ENCODE measurements at places on chromosomes 1 and 21.
A peak's percentile ranks its signal among the peaks of the same experiment; 100 is the strongest.

GRCh38 chr1:219038398-219038797 lies 135.3 kb upstream of the LYPLAL1 start:
- DNase-seq: no peak

DNA sequence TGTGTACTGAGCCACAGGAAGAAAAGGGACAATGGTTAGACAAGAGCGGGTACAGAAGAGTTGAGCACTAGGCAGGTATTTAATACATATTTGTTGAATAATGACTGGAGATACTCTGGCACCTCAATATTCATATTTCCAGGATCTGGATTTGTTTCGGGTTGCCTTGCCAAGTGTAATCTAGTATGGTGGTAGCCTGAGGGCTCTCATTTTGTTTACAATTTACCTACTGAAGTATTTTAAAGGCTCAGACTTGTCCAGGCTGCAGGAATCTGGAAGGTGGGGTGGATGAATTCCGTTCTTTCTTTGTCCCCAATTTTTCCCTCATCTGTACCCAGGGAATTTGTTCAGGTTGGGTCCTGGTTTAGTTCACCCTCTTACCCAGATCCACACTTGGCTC lies 95.0 kb downstream of the CACHD1 start:
- no peak for DNase-seq

DNA sequence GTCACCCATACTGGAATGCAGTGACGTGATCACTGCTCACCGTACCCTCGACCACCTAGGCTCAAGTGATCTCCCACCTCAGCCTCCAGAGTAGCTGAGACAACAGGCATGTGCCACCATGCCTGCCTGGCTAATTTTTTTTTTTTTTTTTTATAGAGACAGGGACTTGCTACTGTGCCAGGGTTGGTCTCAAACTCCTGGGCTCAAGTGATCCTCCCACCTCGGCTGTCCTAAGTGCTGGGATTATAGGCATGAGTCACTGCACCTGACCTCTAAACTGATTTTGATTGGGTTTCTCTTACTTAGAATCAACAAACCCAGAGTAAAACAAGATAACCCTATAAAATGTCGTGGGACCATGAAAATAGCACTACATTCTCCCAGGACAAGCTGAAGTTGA lies 112.0 kb downstream of the UBE2U start:
- DNase-seq: no peak

DNA sequence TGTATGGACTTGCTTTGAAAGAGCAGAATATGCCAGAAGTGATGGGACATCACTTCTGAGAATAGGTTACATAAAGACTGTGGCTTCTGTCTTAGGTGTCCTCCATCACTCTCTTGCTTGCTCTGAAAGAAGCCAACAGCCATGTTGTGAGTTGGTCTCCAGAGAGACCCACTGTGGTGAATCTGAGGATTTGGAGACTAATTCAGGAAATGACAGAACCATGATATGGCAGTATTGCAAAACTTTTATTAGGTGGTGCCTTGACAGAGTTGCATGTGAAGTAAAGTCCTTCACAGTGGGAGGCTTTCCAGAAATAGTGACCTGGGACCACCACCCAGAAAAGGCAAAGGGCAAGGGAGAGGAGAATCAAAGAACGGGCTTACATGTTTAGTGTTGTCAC lies 628.6 kb downstream of the KCNT2 start:
- DNase-seq: no peak

DNA sequence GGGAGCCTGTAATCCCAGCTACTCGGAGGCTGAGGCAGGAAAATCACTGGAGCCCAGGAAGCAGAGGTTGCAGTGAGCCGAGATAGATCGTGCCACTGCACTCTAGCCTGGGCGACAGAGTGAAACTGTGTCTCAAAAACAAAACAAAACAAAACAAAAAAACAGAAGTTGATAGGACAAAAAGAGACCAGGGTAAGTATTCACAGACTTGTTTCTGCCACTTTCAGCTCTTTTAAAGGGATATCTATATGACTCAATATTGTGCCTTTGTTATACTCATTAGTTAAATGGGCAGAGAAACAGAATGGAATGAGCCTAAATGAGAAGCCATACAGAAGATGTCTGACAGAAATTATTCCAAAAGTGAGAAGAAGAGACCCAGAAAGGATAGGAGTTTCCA lies 23.1 kb upstream of the ABL2 start:
- no peak for DNase-seq

GRCh38 chr1:81446000-81446669 lies 354.6 kb upstream of the ADGRL2 start:
- no peak for DNase-seq

- DNase-seq: no peak
Measured at GRCh38 chr21:25980710-25981109, 189.9 kb downstream of the APP start.

DNA sequence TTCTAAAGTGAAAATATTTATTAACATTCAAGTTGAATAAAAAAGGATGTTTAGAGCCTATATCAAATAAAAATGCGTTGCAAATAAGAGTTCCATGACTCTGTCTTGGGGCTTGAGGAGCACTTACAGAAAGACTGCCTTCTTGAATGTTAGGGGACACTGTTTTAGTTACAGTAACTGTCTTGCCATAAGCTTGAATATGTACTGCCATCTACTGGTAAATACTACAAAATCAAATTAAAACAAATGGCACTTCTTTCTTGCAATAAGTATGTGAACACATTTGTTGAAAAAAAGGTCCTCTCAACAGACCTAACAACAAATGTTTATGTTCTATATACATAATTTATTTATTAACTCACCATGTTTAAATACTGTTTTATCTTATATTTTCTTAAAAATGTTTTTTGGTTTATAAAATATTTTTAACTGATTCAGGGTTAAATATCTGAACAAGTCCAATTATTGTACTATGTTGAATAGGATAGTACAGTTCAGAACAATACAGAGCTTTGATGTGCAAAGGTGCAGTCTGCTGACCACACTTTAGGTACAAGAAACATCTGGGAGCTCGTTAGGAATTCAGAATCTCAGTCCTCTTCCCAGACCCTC lies 199.5 kb downstream of the LRRIQ3 start:
- no peak for DNase-seq

- no peak for DNase-seq
Measured at GRCh38 chr1:91872559-91873081, 13.3 kb downstream of the TGFBR3 start.

GRCh38 chr1:106233511-106233910 lies 823.0 kb upstream of the PRMT6 start:
- DNase-seq: no peak

- no peak for DNase-seq
Measured at GRCh38 chr1:187157552-187157951, 328.8 kb downstream of the PLA2G4A start.

GRCh38 chr1:55544826-55545225 lies 329.7 kb upstream of the USP24 start:
- no peak for DNase-seq

GRCh38 chr1:196951711-196952394 lies 8.3 kb downstream of the CFHR2 start:
- no peak for DNase-seq

GRCh38 chr1:2431518-2431917 lies 19.2 kb upstream of the PEX10 start:
- no peak for DNase-seq

DNA sequence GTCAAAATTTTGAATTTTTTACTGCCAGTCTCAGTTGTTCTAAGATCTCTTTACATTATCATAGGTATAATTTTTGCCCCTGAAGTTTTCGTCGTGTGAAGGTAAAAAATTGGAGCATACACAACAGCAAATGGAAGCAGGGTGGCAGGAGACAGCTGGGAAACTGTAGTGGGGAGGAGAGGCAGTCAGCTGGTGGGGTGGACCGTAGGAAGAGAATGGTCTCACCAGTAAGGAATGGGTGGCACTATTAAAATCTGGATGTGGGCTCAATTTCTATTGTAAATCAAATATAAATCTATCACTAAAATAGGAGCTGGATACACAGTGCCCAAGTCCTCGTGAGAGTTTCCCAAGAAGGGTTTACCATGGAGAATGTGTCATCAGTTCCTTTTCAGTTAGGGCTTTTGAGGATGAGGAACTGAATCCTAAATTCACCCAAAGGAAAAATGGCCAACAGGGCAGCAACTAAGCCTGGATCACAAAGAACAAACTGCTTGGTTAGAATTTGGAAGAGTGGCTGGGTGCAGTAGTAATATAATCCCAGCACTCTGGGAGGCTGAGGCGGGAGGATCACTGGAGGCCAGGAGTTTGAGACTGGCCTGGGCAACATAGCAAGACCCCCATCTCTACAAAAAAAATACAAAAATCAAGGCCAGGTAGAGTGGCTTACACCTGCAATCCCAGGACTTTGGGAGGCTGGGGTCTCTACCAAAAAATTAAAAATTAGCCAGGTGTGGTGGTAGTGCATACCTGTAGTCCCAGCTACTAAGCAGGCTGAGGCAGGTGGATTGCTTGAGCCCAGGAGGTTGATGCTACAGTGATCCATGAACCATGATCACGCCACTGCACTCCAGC lies 10.5 kb upstream of the IRF2BP2 start:
- DNase-seq: no peak

- no peak for DNase-seq
Measured at GRCh38 chr1:204678721-204679475, 6.6 kb downstream of the LRRN2 start.

GRCh38 chr1:169884634-169885033 lies 9.1 kb downstream of the SCYL3 start:
- no peak for DNase-seq

DNA sequence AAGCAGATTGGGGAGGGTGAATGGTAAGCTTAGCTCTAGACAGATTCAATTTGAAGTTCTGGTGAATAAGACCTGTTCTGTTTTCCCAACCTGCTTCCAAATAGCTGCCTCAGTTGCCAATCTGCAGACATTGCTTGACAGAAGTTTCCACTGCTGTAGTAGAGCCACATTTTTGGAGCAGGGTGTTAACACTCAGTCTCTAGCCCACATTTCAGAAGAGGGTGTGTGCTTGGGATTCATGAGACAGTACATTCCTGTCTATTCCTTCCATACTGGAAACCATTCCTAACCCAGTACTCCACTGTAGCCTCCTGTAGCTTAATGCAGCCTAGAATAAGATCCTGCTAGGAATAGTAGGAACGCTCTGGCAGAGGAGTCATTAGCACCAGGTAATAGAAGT lies 450.5 kb downstream of the NUF2 start:
- no peak for DNase-seq

- DNase-seq: no peak
Measured at GRCh38 chr1:39645411-39646043, 6.1 kb upstream of the HEYL start.

DNA sequence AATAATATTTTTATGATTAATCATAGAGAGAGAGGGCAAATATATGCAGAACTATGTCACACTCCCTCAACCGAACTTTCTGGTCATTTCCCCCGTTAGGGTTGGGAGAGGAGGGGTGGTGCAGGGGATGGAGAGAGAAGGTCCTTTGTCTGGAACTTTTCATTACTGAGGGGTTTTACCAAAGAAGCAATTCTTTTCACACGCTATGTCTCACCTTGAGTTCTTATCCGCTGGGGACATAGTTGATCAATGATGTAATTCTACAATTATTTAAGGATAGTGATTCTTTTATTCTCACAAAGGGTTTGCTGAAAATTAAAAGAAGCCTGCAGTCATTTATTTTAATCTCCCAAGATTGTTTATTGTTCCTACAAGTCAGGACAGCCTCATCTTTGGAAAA lies 98.3 kb upstream of the RUNX1 start:
- no peak for DNase-seq

GRCh38 chr1:93374334-93375106 lies 28.8 kb downstream of the DR1 start:
- no peak for DNase-seq

DNA sequence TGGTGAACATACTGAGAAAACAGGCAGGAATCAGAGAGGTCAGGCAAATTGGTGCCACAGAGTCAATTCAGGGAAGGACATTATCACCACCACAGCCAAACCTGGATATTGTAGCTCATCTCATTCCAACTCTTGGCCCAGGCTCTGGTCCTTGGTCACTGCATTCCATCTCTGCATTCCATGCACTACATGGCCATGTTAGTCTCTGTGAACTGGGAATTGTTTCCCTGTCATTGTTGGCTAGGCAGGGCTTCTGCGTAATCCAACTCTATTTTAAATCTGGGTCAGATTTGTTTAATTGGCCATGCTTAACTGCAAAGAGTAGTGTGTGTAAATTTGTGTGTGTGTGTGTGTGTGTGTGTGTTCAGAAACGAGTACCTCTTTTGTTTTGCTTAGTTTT lies 837.6 kb upstream of the ADAMTS5 start:
- DNase-seq: no peak

- no peak for DNase-seq
Measured at GRCh38 chr1:62382658-62382955, 54.2 kb upstream of the USP1 start.

- DNase-seq: no peak
Measured at GRCh38 chr21:44649521-44650100, 3.4 kb downstream of the KRTAP10-11 start.

DNA sequence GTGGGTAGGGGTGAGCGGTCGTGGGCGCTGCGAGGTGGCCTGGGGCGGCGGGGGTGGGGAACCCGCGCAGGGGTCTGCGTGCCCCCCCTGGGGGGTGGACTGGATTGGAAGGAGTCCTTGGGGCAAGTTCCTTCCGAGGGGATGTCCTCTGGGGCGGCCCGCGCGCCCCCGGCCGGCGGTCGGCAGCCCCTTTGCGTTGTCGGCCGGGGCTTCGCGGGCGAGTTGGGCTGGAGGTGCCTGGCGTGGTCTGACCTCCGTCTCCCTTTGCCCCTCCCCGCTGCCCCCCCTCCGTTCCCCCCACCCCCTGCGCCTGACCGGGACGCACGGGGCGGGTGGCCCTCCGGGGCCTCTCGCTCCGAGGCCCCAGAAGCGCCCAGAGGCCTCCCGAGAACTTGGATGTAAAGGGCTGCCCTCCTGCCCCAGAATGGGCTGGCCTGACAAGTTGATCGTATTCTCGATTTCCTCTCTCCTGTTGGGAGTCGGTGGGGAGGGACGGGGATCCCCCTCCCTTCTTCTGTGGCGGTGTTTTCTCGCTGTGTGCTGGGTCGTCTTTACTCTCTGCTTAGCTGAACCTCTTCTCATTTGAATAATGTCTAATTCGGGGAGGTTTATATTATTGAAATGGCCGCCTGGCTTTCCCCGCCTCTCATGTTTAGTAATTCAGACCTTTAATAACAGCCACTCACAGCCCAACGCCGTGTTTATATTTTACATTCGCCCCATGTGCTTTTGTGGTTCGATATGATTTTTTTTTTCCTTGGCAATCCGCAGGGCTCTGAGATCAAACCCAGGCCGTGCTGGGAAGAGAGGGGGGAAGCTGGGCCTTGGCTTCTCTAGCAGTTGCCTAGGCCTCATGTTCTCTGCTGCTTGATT lies 1.3 kb downstream of the POU2F1 start:
- no peak for DNase-seq

GRCh38 chr21:46610018-46610701 lies 5.3 kb upstream of the S100B start:
- DNase-seq: no peak

- no peak for DNase-seq
Measured at GRCh38 chr1:212667223-212668139, 32.2 kb downstream of the BATF3 start.

- peak; percentile 61 for DNase-seq
Measured at GRCh38 chr1:213374369-213374768, 323.3 kb downstream of the RPS6KC1 start.
